ENCODE measurements at places on chromosomes 12 and 14.

GRCh38 chr12:104201238-104202001 lies 14.2 kb upstream of the TXNRD1 start:
- DNase-seq = no peak

DNA sequence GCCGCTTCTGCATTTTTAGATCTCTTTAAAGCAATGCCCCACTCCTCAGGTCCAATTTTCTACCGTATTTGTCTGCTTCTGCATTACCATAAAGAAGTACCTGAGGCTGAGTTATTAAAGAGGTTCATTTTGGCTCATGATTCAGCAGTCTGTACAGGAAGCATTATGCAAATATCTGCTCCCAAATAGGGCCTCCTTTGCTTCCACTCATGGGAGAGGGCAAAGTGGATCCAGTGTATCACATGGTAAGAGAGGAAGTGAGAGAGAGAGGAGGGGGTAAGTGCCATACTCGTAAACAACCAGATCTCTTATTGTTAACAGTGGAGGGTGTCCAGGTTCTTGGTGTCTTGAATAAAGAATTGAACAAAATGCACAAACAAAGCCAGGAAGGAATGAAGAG lies 316.1 kb upstream of the SEL1L start:
- DNase-seq = no peak

DNA sequence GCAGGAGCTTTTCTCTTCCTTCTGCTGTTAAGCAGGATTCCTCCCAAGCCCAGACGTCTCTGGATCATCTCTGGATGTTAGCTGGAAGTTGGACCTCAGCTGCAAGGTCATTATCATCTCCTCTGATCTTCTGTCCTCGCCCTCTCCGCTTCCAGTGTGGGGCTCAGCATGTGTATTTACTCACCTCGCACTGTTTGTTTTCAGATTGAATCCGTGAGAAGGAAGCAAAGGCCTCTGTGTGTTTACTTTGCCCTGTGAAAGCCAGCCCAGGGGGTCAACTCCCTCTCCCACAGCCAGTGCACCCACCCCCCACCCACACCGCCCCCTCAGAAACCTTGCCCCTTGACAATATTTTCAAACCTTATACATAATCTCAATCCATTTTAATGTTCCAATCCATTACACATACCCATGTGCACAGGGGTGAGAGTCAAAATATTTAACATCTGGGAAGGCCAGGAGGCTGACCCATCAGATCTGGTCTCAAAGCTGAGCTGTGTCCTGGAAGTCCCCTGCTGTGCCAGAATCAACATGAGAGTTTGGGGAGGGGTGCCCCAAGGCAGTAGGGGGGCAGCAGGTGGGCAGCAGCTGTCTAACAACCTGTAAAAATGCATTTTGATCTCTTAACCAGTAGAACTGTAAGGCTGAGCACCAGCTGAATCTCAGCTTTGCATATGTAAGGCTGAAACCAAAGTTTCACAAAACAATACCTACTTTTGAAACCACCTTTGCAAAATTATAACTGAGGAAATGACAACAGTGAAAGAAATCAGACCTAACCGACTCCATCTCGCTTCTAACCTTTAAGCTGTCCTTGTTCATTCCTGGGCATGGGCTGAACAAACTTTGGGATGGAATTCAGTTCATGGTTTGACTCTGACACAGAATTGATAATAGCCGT lies 157.9 kb downstream of the ZNF664 start:
- DNase-seq = no peak

DNA sequence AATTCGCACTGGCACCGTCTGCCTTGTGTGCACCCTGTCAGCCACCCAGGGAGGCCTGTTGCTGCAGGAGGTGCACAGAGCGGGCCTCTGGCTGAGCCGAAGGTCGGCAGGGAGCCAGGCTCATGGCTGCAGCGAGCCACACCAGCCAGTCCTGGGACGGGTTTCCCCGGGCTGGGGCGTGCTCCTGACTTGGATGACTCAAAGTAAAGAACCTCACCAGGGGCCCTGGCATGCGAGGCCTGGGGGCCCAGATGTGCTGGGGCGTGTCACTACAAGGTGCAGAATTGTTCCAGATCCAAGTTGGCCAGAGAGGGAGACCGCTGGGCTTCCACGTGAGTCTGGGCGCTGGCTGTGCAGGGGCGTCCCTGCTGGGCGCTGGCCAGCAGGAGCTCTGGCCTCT lies 34.5 kb downstream of the FBRSL1 start:
- no peak for DNase-seq

GRCh38 chr12:11055306-11055705 lies 6.8 kb downstream of the TAS2R46 start:
- DNase-seq = no peak

DNA sequence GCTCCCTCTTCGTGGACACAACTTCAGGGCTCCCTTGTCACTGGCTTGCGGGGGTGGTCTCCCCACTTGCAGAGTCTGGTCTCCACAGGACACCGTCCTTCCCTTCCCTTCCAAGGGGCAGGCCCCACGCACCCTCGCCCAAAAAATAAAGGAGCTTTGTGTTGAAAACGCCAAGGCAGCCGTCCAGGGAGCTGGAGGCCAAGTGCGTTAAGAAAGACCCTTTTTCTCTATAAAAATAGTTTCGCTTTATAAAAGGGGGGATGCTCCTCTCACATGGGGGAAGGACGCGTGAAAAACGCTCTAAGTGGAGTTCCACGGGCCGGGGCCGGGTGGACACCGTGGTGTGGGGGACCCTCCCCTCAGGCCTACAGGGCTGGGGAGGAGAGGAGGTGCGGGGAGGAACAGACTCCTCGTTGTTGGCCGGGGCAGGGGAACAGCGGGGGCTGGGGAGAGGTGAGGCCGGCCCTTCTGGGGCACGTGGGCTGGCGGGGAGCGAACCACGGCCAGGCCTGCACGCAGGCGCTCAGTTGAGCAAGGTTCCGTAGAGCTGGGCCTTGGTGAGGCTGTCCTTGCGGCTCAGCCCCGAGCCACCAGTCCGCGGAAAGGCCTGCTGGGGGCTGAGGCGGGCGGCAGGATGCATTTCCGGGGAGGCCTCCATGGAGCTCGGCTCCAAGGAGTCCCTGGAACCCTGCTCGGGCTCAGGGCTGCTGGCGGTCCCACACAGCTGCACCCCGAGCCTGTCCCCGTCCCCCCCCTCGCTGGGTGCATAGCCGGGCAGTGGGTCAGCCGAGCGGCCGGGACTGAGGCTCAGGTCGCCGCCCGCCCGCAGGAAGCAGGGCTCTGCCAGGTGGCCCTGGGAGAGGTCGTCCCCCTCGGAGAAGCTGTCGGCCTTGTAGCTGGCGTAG lies 49.5 kb downstream of the BEGAIN start:
- DNase-seq = peak; percentile 62

GRCh38 chr12:22683131-22683530 lies 58.2 kb downstream of the ETNK1 start:
- DNase-seq = no peak

DNA sequence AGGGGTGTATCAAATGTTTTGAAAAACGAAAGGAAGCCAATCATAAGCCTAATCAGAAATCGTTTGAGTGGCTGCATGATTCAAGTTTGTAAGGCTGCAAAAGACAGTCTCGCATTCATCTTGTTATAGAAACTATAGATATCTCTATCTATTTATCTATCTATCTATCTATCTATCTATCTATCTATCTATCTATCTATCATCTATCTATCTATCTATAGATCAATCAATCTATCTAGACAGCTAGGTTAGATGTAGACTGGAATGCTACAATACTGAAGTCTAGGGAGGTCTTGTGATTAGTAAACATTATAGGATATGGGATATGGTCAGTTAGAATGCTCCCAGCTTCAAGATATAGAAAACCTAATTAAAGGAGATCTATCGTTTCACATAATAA lies 52.2 kb upstream of the BTG1 start:
- DNase-seq = no peak

GRCh38 chr12:116859079-116859478 lies 22.2 kb downstream of the HRK start:
- no peak for DNase-seq

GRCh38 chr14:104351849-104352492 lies 213.6 kb downstream of the KIF26A start:
- no peak for DNase-seq

GRCh38 chr14:105204931-105205672 lies 24.0 kb upstream of the NUDT14 start:
- DNase-seq = no peak

GRCh38 chr12:87317302-87317701 lies 711.9 kb downstream of the C12orf50 start:
- DNase-seq = no peak

- DNase-seq = no peak
Measured at GRCh38 chr12:3032161-3032560, 45.0 kb upstream of the TSPAN9 start.

GRCh38 chr12:65106948-65107347 lies 14.2 kb downstream of the WIF1 start:
- DNase-seq = no peak

DNA sequence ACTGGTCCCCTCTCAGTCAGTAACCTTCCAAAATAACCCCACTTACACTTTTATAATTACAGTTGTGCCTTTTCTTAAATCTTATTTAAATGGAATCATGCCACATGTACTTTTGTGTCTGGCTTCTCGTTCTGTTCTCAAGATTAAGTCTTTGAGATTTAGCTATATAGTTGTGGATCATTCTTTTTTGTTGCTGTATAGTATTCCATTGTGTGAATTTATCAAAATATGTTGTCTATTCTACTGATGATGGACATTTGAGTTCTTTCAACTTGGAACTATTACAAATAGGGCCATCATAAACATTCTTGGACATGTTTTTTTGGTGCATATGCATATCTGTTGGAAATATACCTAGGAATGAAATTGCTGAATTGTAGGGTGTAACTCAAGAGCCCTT lies 9.0 kb downstream of the OAS3 start:
- DNase-seq = no peak

GRCh38 chr12:104772336-104772735 lies 185.8 kb downstream of the SLC41A2 start:
- DNase-seq = no peak

- no peak for DNase-seq
Measured at GRCh38 chr14:54672688-54673087, 105.8 kb downstream of the SAMD4A start.

- DNase-seq = no peak
Measured at GRCh38 chr14:67778792-67779191, 37.6 kb downstream of the ZFYVE26 start.

DNA sequence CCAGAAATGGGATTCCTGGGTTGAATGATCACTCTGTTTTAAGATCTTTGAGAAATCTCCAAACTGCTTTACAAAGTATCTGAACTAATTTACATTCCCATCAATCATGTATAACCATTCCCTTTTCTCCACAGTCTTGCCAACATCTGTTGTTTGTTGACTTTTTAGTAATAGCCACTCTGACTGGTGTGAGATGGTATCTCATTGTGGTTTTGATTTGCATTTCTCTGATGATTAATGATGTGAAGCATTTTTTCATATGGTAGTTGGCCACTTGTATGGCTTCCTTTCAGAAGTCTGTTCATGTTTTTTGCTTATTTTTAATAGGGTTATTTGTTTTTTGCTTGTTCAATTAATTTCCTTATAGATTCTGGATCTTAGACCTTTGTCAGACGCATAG lies 211.8 kb upstream of the AVPR1A start:
- DNase-seq = no peak

- no peak for DNase-seq
Measured at GRCh38 chr14:45089813-45090212, 5.9 kb downstream of the PRPF39 start.

Data from left forelimb (tissue), 1 donor.